ENCODE measurements at places on chromosomes 4 and X. TPM values are rescaled to one million over a fixed set of nuclear protein-coding genes. Genes with fewer than 3 reads are reported as not detected.

DNA sequence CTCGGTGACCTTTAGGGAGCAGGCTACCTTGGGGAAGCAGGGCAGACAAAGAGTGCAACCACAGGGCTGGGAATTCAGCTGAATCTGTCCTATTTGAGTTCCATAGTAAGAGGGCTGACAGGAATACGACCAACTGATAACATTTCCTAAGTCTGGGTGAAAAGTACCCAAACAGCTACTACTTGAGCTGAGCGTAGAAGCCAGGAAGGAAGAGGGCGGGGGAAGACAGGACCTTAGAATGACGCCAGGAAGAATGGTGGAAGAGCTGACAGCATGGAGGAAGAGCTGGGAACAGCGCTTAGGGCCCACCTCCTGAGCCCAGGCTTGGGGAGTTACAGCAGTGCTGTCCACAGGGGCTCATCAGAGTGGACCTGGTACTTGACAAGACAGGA, 14.4 kb downstream of the MECP2 start:
- no peak for DNase-seq

Gene MUC7
- polyA plus RNA-seq, result not detected

GRCh38 chrX:133215747-133216146, 2.4 kb downstream of the TFDP3 start:
- no peak for DNase-seq

Gene HOPX
- 43.7 TPM for polyA plus RNA-seq

- DNase-seq, result no peak
Observed at GRCh38 chr4:7166981-7167700, 25.2 kb upstream of the SORCS2 start.
